Articular chondrocyte of knee joint (primary cell): ENCODE measurements at places on chromosomes 4 and X. TPM values are rescaled to one million over a fixed set of nuclear protein-coding genes. Genes with fewer than 3 reads are reported as not detected.

Gene AFF2
- 1.8 and 5.1 TPM in 2 replicates for total RNA-seq

Gene CLGN
- 0.39 and 0.54 TPM in 2 replicates for total RNA-seq

Gene CLCN5
- 8.5 and 9.0 TPM in 2 replicates for total RNA-seq

Gene ADH4
- 0.13 and 0.32 TPM in 2 replicates for total RNA-seq

Gene SLBP
- 61.5 and 71.1 TPM in 2 replicates for total RNA-seq

Gene POF1B
- not detected in 2 replicates for total RNA-seq

Gene GPRASP1
- 5.0 and 5.4 TPM in 2 replicates for total RNA-seq

Gene TDO2
- 0.26 and 1.6 TPM in 2 replicates for total RNA-seq

Gene GRIA2
- total RNA-seq = 0.22 TPM in 1 of 2 replicates, not detected in the other

Gene CD38
- total RNA-seq = 0.11 and 0.13 TPM in 2 replicates

Gene CPZ
- total RNA-seq = 10.8 and 11.6 TPM in 2 replicates

Gene SPANXC
- not detected in 2 replicates for total RNA-seq

Gene GUCY1A1
- total RNA-seq = 0.86 and 1.3 TPM in 2 replicates
